ENCODE measurements at places on chromosomes 5 and 9.

DNA sequence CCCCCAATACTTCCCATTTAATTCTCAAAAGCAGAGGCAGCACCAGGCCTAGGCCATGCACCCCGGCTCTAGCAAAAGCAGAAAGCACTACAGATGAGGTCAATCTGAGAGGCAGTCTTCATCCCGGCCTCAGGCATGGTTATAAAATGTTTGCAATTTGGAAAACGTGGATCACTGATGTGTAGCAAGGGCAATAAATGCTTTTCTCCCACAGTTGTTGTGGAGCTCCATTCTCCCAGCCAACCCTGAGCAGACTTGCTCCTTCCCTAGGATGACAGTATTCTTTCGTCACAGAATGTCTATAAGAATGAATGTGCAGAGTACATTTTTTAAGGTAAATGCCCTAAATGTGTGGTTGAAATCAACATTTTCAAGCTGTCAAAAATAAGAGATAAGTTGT is 157.3 kb upstream of the DAPK1 start:
- no peak for DNase-seq

GRCh38 chr9:132116583-132116982 is 36.9 kb upstream of the MED27 start:
- DNase-seq: no peak

DNA sequence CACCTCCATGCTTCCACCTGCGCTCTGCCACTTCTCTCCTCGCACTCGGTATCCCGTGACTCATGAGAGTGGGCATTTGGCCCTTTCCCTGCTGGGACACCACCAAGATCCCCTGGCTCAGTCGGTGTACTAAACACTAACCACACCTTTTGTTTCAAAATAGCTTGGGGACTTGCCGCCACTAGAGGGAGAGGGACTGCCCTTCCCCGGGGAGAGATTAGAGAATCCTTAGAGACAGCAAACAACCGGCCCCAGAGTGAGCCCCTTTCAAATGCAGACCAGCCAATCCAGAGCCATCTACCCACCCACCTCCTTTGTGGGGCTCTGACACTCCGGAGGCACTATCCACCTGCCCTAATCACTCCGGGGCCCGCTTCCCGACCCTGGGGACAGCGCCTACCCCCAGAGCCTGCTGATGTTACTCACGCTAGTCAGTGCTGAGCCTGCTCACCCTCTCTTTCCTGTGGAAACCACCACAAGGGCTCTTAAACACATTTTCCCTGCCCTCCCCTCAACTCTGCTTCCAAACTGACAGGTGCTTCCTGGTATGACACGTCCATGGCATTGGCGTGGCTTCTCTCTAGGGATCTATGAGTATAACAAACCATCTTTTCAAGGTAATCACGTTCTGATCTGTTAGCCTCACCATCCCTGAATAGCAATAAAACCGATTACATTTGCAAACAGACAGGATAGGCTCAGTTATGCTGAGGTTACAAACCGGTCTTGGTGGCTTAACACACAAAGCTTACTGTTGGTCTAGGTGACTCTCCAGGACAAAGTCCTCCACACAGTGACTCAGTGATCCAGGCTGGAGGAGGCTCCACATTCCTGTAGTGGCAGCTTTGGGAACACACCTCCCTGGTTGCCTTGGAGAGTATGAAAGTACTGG is 180.1 kb upstream of the MVB12B start:
- no peak for DNase-seq

DNA sequence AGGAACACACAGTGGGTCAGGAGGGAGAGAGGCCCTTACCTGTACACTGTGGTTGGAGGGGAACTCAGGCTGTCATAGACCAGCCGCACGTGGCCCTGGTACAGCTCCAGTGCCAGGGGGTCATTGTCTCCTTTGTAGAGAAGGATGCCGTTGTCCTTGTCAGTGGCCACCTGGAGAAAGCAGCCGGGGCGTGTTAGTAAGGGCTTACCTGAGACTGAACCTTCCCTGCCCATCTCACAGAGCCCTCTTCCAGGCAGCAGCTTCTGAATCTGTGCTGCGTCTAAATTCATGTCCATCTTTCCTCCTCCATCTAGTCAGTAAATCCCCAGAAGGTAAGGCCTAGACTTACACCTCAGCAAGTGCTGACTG is 104.7 kb upstream of the PANK3 start:
- no peak for DNase-seq

GRCh38 chr9:7146582-7146981 is 388.8 kb downstream of the KDM4C start:
- no peak for DNase-seq

GRCh38 chr5:5598547-5599113 is 176.2 kb downstream of the ICE1 start:
- no peak for DNase-seq

DNA sequence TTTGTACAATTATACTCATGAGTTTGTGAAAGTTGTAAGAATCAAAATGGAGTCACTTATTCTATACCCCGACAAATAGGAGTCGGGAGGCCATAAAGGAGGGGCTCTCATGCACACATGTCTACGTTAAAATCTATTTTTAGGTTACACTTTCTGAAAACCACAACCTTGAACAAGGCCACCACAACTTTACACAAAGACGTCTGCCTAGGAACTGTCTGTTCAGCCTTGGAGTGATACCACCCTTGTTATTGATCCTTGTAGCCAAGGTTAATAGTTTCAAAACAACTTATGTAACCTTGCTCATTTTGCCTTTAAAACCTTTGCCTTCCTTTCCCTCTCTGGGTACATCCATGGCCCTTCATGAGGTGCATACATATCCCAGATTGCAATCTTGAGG is 4.1 kb upstream of the NDFIP1 start:
- DNase-seq: no peak

- no peak for DNase-seq
Measured at GRCh38 chr9:68625559-68625958, 79.5 kb upstream of the PIP5K1B start.

DNA sequence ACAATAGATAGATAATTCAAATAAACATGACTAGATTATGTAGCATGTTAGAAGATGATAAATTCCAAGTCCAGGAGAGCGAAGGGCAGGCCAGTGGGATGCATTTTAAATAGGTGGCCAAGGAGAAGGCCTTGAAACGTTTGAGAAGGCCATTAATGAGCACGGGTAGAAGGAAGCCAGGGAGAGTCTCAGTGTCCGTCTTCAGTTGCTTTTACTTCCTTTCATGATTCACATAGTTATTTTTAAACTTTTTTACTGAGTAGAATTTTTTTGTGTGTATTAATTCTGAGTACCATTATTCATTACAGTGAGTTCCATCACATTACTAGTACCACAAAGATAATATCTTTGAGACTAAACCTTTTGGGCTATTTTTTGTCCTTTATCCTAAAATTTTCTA is 259.2 kb downstream of the ARRDC3 start:
- no peak for DNase-seq

DNA sequence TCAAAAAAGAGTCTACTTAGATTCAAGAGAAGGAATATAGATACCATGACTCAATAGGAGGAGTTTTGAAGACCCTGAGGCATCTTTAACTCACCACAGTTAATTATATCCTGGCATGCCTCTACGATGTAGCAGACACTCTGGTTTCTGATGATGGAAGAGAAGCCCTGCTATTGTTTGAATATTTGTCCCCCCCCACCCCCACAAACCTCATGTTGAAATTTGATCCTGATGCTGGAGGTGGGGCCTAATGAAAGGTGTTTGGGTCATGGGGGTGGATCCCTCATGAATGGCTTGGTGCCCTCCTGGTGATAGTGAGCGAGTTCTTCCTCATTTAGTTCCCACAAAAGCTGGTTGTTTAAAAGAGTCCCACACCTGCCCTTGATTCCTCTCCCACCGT is 147.9 kb upstream of the TBCA start:
- no peak for DNase-seq

- no peak for DNase-seq
Measured at GRCh38 chr5:132408965-132409364, 39.5 kb downstream of the SLC22A5 start.
